Stimulated activated CD8-positive, alpha-beta memory T cell treated with anti-CD3 and anti-CD28 coated beads, Interleukin-2, amount 100 ng/mL, for 1 hour (primary cell): ENCODE measurements at places on chromosomes 11 and 22.

GRCh38 chr22:38021206-38021605, 36.0 kb upstream of the PICK1 start:
- DNase-seq, result no peak

GRCh38 chr11:74479732-74480123, 12.4 kb upstream of the KCNE3 start:
- no peak for DNase-seq

GRCh38 chr11:120386774-120387371, 50.7 kb downstream of the ARHGEF12 start:
- DNase-seq, result no peak

- no peak for DNase-seq
Observed at GRCh38 chr11:105179542-105180278, 40.1 kb upstream of the CARD18 start.

- DNase-seq, result no peak
Observed at GRCh38 chr11:133238495-133238894, 293.8 kb downstream of the OPCML start.

DNA sequence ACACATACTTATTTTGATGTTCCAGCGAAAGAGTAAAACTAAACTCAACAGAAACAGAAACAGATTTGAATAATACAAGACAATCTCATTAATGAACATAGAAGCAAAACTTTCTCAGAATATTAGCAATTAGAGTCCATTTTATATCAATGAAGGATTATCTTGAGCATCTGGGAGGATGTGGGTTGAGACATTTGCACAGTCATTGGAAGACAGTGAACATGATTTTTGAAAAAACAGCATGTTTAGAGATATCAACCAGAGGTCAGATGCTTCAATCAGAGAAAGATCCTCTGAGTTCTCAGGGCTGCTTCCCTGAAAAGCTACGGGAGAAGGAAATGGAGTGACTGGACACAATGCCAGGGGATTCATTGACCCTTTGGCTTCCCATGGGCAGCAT, 35.9 kb upstream of the VPREB1 start:
- no peak for DNase-seq

- no peak for DNase-seq
Observed at GRCh38 chr11:45332276-45332934, 46.3 kb upstream of the SYT13 start.

- DNase-seq, result no peak
Observed at GRCh38 chr11:100220801-100221200, 466.3 kb upstream of the ARHGAP42 start.

- DNase-seq, result no peak
Observed at GRCh38 chr11:31442086-31442485, 67.3 kb downstream of the IMMP1L start.
